Common myeloid progenitor, CD34-positive (primary cell): ENCODE measurements at places on chromosomes 13 and 19.

DNA sequence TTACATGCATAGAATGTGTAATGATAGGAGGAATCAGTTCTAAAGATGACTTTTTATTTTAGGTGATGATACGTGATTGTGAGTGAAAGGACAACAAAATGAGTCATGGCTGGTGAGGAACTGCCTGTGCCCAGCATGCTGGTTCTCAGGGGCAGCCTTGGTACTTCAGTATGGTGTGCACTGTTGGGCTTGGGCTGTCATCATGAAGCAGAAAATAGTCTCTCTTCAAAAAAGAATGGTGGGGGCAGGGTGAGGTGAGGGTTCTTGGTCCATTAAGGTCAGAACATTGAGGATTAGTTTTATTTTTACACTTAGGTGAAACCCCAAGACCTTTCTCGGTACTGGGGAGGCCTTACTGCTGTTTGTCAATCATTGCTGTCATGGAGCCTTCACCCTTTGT lies 309.5 kb downstream of the MTUS2 start:
- no peaks in the 10 kb centered on the region for H3K4me1 ChIP-seq
- no peak overlapping the region for H3K27ac ChIP-seq
- no peaks in the 10 kb centered on the region for H3K36me3 ChIP-seq
- no peaks in the 10 kb centered on the region for H3K27me3 ChIP-seq
- no peak for DNase-seq
- H3K4me3 ChIP-seq, result no peak overlapping the region

DNA sequence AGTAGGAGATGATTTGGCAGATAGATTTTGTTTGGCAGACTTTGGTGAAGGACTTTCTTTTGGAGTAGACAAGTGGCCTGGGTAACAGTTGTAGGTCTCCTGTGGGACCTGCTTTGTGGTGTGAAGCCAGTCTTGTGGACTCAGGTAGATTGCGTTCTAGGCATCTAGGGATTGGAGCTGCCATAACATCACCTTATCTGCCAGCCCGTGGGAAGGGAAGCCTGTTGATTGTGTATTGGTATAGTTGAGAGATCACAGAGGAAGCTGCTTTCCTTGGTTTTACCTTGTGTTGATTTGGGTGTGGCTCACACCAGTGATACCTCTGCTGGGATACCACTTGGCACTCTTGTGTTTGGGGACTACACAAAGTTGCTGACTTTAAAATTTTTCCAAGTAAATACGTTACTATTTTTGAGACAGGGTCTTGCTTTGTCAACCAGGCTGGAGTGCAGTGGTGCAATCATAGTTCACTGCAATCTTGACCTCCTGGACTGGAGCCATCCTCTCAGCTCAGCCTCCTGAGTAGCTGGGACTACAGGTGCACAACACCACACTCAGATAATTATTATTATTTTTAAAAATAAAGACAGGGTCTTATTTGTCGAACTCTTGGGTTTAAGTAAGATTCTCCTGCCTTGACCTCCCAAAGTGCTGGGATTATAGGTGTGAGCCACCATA lies 7.8 kb downstream of the HNRNPM start:
- H3K27me3 ChIP-seq, result no peaks in the 10 kb centered on the region
- no peak for DNase-seq
- H3K4me3 ChIP-seq, result no peak overlapping the region
- no peak overlapping the region for H3K27ac ChIP-seq
- peaks cover 42% of the 10 kb centered on the region for H3K36me3 ChIP-seq
- H3K4me1 ChIP-seq, result peaks cover 44% of the 10 kb centered on the region

- no peak for DNase-seq
- H3K4me3 ChIP-seq, result no peak overlapping the region
- no peaks in the 10 kb centered on the region for H3K27me3 ChIP-seq
- H3K36me3 ChIP-seq, result peaks cover 5% of the 10 kb centered on the region
Measured at GRCh38 chr13:112854321-112854720, 114.7 kb upstream of the MCF2L start.

DNA sequence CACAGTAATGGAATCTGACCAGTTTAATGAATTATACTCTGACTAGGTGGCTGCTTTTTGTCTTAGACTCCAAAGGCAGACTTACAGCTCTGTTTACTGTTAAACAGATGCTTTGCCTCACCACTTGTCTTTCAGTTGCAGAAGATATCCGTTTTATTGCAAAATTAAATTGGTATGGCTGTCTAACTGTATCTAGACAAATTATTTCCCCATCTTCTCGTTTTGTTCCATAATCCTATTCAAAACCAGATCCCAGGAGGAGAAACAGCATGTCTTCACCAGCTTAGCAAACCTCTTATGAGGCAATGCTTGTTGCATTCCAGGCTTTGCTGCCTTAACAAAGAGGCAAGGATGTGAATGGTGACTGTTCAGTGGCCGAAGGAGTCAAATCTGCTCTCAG lies 215.6 kb downstream of the TDRD3 start:
- no peaks in the 10 kb centered on the region for H3K27me3 ChIP-seq
- no peak overlapping the region for H3K4me3 ChIP-seq
- H3K27ac ChIP-seq, result no peak overlapping the region
- H3K36me3 ChIP-seq, result no peaks in the 10 kb centered on the region
- DNase-seq, result no peak

GRCh38 chr19:6828306-6828697 lies 55.8 kb downstream of the VAV1 start:
- H3K27ac ChIP-seq, result no peak overlapping the region
- no peak overlapping the region for H3K4me3 ChIP-seq
- H3K4me1 ChIP-seq, result peaks cover 18% of the 10 kb centered on the region
- DNase-seq, result no peak

GRCh38 chr13:32125221-32125689 lies 93.7 kb downstream of the FRY start:
- no peak overlapping the region for H3K4me3 ChIP-seq
- H3K27me3 ChIP-seq, result no peaks in the 10 kb centered on the region
- H3K27ac ChIP-seq, result no peak overlapping the region
- DNase-seq, result no peak
